ENCODE measurements at places on chromosomes 4 and X.

DNA sequence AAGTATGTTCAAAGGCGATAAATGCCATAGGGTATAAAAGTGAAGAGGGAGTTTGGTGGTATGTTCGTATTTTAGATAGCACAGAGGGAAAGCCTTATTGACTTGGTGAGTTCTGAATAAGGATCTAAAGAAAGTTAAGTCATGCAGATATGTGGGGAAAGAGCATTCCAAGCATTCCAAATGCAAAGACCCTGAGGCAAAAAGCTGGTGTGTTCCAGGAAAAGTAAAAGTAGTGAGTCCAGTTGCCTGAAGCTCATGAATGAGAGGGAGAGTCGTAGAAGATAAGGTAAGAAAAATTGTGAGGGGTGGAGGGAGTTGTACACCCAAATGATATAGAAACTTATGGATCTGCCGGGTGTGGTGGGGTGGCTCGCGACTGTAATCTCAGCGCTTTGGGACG, 426.7 kb downstream of the RPA4 start:
- no peak for DNase-seq

- no peak for DNase-seq
These were observed 271.8 kb downstream of the PPP3CA start for GRCh38 chr4:101075536-101075935.

DNA sequence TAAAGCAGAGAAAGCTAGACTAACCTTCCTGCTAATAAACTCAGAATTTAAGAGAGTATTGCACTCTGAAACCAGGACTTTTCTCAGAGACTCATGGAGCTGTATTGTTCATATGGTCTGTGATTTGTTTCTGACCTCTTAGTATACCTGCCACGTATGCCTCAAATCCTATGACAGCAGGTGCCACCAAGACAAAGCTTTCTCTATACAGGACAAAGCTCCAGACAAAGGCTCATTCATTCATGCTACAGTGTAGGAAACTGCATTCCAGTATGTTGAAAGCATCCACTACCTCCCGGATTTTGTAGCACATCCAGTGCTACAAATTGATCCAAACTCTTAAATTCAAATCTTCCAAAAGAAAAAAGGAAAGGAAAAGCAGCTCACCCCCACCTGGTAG, 178.3 kb downstream of the CHIC2 start:
- no peak for DNase-seq

GRCh38 chrX:10602646-10603045, 17.7 kb downstream of the MID1 start:
- DNase-seq: no peak

GRCh38 chr4:78953769-78954666, 14.8 kb upstream of the PAQR3 start:
- DNase-seq: peak; percentile 27

- no peak for DNase-seq
These were observed 9.5 kb downstream of the HPRT1 start for GRCh38 chrX:134469486-134469885.

GRCh38 chrX:3526731-3527130, 180.3 kb upstream of the MXRA5 start:
- DNase-seq: no peak

All from NCI-H446 treated with DMSO at 0.1 percent for 48 hours (cell line).